Activated T-helper 17 cell treated with anti-CD3 and anti-CD28 coated beads, Interleukin-2, amount 50 U/mL, for 72 hours (primary cell): ENCODE measurements at places on chromosomes 11 and 22. TPM values are rescaled to one million over a fixed set of nuclear protein-coding genes. Genes with fewer than 3 reads are reported as not detected.

DNA sequence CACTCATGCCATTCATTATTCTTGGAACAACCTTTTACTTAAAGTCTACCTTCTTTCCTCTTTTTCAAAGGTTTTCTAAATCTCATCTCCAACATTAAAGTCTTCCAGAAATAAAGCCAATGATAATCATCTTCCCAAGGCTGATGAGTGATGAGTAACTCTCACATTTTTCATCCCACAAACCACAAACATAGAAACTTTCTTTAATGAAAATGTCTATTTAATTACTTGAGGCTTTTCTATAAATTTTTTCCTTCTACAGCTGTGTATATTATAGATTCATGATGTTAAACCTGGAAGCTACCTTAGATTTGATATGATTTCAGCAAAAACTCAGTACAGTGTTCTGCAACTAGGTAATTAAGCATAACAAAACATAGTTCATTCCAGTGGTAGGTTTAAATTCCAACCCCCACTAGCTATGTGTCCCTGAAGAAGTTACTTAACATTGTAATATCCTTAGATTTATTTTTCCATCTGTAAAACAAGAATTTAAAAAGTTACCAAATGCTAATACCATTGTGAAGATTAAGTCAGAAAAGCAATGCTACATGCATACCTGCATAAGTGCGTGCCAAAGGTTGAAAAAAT, 845.4 kb downstream of the KCNA4 start:
- no peak for ATAC-seq

GRCh38 chr22:47370448-47371262, 608.2 kb downstream of the TBC1D22A start:
- ATAC-seq: peak; percentile 37

- ATAC-seq: no peak
These were observed 127.3 kb upstream of the TOP3B start for GRCh38 chr22:22109693-22110466.

GRCh38 chr11:119975561-119976152, 162.3 kb downstream of the TRIM29 start:
- no peak for ATAC-seq

DNA sequence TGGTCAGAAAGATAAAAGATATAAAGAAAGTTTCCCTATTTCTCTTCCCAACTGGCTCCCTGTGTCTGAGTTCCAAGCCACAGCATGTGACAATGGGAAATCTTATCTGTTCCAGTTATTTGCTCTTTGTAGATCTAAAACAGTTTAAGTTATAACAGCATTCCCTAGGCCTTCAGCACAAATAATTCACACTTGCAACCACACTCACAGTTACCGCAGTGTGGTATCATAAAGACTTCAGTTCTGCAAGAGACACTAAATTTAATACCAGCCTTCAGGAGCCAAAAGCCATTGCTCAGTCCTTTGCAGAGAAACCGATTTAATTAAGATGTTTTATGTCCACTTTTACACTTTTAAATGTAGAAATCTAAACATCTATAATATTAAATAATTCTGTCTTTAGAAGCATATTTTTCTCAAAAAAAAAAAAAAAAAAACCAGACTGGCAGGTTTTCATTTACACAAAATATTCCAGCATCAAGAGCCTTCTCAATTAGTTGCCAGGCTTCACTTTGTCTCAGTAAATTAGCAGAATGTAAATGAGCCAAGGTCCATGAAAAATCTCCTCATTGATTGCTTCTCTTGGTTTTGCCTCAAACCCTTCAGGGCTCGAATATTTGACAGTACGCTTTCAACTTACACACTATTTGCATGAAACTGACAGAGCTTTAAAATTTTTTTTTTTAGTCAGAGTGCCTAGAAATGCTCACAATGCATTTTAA, 300.0 kb upstream of the DDI1 start:
- ATAC-seq: no peak

- no peak for ATAC-seq
These were observed 20.2 kb upstream of the PATL1 start for GRCh38 chr11:59689015-59689414.

DNA sequence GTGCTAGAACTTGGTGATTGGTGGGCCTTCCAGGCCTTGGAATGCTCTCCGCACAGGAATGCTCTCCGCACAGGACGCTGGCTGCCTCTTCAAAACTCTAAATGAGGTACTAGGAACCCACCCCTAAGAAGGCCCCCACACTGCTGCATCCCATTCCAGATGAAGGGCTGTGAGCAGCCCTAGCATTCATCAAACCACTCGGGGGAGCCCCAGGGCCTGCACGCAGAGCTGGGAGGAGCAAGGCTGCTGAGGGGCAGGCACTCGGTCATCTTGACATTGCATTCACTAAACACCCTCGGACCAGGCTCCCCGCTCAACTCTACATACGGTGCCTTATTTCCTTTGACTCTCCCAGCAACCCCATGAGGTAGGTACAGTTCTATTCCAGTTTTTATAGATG, 49.2 kb upstream of the EMID1 start:
- no peak for ATAC-seq

- ATAC-seq: no peak
These were observed 6.7 kb upstream of the NAV2 start for GRCh38 chr11:19705936-19706335.

The ACTN3 gene
- total RNA-seq: 3.0 TPM

The GGTLC3 gene
- not detected for total RNA-seq

The LRFN4 gene
- total RNA-seq: 20.5 TPM
